Naive thymus-derived CD8-positive, alpha-beta T cell (primary cell): ENCODE measurements at places on chromosomes 7 and 10.

DNA sequence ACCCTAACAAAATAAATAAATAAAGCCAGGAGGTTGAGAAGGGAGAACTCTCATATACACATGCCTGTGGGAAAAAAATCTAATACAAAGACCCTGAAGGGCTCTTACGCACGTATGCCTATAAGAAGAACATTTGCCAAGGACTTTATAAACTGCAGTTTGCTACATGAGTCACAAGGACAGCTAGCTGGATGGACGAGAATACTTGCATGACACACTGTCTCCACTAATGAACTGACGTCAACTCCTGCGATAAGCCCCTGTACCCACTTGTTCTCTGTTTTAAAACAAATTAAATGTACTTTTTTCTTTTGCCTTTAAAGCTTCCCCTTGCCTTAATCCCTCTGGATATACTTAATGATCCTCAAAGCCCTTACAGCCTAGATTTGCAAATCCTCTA lies 374.6 kb upstream of the GHITM start:
- DNase-seq: no peak

DNA sequence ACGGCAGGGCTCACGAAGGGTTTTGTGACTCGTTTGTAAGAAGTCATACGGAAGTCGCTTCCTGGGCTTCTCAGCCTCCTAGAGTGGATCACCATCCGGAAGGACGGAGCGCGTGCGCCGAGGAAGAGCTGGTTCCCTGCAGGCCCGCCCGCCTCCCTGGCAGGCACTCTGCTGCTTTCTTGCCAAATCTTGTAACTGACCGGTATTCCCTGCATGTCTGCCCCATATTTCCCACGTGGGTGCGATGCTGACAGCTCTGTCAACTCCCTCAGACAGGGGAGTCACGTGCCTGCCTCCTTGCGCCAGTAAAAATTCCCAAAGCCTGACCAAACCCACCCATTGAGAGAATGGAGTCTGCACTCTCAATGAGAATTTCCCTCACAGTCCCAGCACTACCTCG lies 12.7 kb downstream of the SHH start:
- DNase-seq: no peak

DNA sequence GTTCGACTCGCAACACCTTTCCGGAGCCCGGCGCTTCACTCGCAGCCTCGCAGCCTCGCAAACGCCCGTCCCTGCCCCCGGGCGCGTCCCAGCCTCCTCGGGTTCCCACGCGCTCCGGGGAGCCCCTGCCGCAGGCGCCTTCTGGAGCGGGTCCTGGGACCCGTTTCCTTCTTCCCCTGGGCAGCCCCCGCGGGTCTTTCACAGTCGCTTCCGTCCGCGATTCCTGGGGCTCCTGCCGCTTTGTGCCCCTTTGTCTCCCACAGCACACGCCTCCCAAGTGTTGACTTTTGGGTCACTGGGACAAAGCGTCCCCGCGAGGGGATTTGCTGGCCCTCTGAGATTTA lies 140.7 kb downstream of the DYNC2I1 start:
- DNase-seq: no peak

GRCh38 chr7:92945840-92946239 lies 109.5 kb upstream of the CDK6 start:
- no peak for DNase-seq

- DNase-seq: no peak
Observed at GRCh38 chr7:158028290-158028941, 559.2 kb downstream of the PTPRN2 start.

GRCh38 chr10:117160567-117160966 lies 22.5 kb upstream of the VAX1 start:
- DNase-seq: no peak

DNA sequence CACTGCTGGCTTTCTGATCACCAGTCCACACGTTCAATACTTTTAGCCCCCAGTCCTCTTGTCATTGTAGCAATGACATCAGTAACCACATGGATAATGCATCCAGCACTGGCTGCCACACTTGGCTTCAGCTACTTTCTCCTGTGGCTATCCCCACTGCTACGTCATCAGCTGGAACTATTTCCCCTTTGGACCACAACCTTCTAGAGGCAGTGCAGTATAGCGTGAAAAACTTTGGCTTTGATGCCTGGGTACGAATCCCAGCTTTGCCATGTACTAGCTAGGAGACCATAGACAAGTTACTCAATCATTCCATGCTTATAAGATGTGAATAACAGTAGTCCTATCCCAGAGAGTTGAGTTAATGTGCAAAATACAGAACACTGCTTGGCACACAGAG lies 63.2 kb downstream of the CCDC3 start:
- no peak for DNase-seq

DNA sequence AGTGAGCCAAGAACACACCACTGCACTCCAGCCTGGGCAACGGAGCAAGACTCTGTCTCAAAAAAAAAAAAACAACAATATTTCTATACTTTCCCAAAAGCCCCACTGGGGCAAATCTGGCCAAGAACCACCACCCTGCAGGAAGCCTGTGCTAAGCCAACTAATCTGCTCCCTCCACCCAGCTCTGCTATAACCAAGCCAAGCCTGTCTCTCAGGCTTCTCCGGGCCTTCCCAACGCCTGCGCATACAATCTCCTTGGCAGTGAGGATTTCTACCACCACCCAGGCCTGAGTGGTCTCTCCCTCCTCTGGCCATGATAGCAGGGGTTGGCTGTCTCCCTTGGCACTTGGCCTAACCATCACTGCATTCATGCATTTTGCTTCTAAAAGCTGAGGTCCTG lies 14.2 kb downstream of the DDX56 start:
- no peak for DNase-seq

DNA sequence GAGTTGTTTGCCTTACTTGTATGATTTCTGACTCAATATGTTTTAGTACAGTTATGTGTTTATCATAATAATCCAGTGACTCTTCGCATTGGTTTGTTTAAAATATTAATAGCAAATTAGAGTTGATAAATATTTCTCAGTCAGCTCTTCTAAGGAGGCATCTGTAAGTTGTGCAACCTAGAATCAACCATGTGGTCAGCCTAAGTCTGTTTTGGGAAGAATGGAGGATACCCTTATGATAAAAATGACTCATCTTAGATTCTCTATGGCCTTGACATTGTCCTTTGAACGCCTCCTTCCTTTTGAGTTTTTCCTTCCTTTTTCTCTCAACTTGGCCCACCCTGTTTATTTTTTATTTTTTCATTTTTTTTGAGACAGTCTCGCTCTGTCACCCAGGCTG lies 18.8 kb downstream of the DNAJC9 start:
- no peak for DNase-seq

GRCh38 chr10:103627893-103628292 lies 134.4 kb downstream of the NEURL1 start:
- DNase-seq: no peak

DNA sequence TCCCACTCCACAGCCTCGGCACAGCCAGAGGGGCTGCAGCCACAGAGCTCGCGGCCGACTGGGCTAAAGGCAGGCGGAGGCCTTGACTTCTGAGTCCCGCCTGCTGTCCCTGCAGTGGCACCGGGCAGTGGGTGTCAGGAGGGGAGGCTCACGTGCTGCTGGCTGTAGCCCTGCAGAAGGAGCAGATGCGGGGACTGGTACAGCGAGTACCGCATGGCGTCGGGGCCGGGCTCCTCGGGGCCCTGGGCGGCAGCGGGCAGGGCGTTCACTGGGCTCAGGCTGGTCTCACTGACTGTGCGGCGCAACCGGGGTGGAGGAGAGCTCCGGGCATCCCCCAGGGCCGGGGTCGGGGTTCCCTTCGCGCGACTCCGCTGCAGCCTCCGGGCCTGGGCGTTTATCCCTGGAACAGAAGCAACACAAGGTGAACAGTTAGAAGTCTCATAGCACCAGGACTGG lies 25.6 kb downstream of the PAPOLB start:
- DNase-seq: no peak
